ENCODE measurements at places on chromosomes 1 and 21.

DNA sequence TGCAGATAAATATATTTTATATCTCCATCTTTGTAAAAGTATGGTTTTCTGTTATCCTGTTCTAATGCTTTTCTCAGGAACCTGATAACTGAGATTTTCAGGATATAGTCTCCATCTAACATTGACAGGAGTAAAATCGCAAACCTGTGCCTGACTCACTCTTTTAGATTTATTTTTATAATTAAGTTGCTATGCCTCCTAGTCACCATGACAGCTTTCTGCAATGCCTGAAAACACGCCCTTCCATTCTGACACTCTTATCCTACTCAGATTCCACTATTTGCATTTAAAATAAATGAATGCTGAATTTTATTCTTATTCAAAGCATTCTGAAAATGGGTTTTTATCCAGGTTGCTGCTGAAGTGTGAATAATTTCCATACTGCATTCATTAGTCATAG is 62.8 kb downstream of the RGS21 start:
- DNase-seq = no peak

GRCh38 chr1:174942547-174943255 is 57.0 kb upstream of the CACYBP start:
- DNase-seq = no peak

DNA sequence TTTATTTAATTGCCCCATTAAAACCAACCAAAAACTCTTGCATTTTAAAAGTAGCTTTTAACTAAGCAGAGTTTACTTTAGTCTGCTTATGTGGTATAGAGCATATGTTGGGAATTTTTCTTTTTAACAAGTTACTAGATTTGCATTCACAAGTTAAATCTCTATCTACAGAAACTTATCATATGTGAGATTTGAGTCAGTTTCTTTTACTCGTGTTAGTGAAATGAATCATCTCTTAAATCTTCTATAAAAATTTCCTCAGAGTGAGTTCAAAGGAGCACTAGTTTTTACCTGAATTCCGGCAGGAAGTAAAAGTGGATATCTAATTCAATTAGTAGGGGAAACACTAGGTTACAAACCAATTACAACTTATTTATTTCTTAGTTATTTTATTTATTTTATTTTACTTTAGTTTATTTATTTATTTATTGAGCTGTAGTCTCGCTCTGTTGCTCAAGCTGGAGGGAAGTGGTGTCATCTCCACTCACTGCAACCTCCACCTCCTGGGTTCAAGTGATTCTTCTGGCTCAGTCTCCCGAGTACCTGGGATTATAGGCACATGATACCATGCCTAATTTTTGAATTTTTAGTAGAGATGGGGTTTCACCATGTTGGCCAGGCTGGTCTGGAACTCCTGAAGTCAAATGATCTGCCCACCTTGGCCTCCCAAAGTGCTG is 1609.6 kb upstream of the B3GALT2 start:
- no peak for DNase-seq

DNA sequence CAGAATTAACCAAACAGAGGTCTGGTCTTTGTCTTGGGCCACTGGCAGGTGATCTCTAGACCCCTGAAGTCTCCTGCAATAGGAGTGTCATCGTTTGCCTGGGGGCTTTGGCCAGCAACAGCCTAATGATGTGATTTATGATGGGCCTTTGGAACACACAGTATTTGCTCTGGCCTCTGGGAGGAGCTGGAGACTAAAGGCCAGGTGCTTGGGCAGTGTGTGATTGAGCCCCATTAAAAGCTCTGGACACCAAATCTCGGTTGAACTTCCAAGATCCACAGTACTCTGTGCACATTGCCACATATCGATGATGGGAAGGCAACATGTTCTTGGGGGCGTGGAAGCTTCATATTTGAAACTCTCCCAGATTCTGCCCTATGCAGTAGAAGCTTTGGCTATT is 32.0 kb upstream of the TLR5 start:
- DNase-seq = no peak

DNA sequence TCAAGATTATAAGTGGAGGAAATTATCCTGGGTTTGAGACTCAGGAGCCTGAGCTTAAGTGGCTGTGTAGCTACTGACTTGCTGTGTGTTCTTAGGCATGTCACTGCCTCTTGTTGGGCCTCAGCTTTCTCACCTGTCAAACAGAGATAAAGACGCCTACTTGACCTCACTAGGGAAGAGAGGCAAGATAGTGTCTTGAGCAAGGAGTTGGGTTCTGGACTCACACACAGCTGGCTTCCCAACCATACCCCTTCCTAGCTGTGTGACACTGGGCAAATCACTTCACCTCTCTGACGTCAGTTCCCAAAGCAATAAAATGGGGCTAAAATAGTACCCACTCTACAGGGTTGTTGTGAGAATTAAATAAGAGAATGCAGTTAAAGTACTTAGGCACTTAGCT is 11.6 kb upstream of the EPB41 start:
- no peak for DNase-seq

Measured in brain microvascular endothelial cell (primary cell).